ENCODE measurements at places on chromosomes 7 and 10. TPM values are rescaled to one million over a fixed set of nuclear protein-coding genes. Genes with fewer than 3 reads are reported as not detected.
A peak's percentile ranks its signal among the peaks of the same experiment; 100 is the strongest.

- peak; percentile 37 for DNase-seq
Measured at GRCh38 chr7:77537778-77538280, 734 bp downstream of the PTPN12 start.

- no peak for DNase-seq
Measured at GRCh38 chr10:49688261-49688846, 8.9 kb downstream of the C10orf53 start.

- DNase-seq = no peak
Measured at GRCh38 chr10:118913825-118914224, 115.7 kb upstream of the NANOS1 start.

LAMB4 gene
- 4.3 TPM for polyA plus RNA-seq

DNA sequence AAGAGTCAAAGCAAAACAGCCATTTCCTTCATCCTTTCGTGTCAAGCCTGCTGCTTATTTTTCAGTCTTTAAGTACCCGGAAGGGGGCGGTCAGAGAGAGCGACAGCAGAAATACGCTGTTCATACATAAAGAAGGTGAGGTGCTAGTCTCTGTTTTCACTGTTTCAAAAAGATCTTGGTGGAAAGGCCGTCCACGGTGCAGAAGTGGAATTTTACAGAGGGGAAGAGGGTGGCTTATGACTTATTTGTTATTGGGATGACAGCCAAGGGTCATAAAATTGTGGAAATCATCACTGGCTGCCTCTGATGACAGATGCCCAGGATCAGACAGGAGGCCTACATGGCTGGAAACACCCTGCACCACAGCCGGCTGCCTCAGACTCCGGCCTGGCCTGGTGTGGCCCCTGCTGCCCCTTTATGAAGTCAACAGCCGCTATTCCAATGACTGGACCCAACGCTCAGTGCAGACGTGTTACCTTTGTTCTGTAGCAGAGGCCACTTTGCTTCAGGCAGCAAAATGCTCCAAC lies 57.0 kb downstream of the HIPK2 start:
- no peak for DNase-seq

- DNase-seq = no peak
Measured at GRCh38 chr7:35699796-35700305, 4.9 kb upstream of the HERPUD2 start.

DNA sequence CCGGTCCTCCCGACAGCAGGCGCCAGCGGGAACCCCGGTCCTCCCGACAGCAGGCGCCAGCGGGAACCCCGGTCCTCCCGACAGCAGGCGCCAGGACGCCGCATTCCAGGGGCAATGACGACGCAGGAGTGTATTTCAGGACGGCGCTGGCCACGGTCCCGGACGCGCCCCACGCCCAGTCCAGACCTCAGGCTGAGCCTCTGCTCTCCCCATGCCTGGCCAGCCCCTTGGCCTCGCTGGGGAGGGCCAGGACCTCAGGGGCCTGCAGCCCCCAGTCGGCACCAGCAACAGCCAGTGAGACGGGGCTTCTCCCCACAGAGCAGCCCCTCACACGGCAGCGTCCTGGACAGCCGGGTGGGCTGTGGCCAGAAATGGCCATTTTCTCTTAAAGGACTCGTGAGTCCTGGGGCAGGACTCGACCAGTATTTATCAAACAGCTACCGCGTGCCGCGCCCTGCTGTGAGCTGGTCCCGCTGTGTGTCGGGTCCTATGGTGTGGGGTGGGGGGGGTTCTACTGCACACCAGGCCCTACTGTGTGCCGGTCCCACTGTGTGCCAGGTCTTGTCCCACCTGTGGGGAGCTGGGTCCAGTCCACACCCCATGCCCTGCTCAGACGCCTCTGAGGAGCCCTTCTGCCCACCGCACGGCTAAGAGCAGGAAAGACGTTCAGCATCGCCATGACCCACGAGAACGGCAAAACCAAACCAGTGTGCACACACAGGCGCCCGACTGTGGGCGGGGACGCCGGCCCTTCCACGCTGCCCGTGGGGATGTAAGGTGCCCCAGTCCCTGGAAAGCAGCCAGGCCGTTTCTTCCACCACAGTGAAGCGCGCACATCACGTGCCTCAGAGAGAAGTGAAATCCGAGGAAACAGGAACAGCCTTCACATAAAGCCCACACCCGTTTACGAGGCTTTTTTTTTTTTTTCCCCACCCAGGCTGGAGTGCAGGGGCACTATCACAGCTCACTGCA lies 33.3 kb downstream of the GET4 start:
- DNase-seq = no peak

TMEM213 gene
- 39.2 TPM for polyA plus RNA-seq

DNA sequence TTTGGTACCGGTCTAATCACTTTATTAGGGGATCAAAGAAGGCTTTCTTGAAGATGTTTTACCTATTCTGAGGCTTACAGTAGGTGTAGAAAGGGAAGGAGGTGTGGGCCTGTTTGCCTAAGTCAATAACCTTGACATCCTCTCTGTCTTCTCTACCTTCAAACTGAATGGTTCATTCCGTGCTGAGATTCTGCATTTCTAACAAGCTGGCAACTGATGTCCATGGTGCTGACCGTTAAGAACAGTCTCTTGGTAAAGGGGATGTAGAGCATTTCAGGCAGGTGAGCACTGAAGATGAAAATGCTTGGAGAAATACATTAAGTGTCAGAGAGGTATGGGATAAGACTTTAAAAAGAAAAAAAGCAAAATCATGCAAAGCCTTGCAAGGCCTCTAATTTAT lies 51.5 kb upstream of the DGKB start:
- DNase-seq = no peak

DNA sequence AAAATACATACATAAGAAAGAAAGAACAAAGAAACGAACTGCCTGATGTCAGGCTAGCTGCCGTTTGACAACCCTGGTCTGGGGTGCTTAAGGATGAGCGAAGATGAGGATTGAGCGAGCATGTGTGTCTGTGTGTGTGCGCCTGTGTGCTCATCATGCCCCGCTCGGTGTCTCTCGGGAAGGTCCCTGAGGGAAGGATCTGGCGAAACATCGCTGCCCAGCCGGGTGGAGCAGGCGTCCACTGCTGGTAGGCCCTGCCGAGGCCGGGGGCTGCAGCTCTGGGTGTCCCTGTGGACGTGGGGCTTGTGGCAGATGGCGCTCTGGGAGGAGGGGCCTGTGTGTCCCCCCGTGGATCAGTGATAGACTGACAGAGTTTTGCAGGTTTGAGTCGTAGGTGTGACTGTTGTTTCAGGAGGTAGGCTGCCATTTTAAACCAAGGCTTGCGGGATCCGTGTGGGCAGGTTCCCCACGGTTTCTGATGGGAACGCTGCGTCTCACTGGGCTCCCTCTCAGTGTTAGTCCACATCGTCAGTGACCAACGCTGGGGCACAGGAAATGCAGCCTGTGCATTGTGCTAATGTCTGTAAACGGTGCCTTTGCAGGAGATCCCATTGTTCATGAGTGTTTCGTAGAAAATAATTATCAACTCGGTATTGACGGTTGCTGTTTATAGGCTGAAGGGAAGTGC lies 5.9 kb upstream of the SUN1 start:
- DNase-seq = no peak

H2BK1 gene
- polyA plus RNA-seq = not detected

Data from left kidney (tissue), 8 donors.